ENCODE measurements at places on chromosomes 6 and 20.
A peak's percentile ranks its signal among the peaks of the same experiment; 100 is the strongest.

- DNase-seq: no peak
These were observed 20.4 kb downstream of the SIRPD start for GRCh38 chr20:1536893-1537730.

GRCh38 chr6:90402831-90403192 lies 106.2 kb upstream of the BACH2 start:
- no peak for DNase-seq

DNA sequence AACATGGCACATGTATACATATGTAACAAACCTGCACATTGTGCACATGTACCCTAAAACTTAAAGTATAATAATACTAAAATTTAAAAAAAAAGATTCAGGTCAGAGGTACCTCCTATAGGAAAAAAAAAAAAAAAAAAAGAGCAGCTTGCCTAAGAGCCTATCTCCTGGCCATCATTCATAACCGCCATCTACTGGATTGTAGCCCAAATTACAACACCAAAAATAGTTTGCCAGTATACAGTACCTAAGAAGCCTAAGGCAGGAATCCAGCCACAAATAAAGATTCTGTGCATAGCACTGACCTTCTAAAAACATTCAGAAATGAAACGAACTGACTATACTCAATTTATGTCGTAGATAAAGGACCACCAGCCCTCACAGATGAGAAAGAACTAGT lies 438.4 kb upstream of the ADGRB3 start:
- DNase-seq: peak; percentile 28

GRCh38 chr20:61189534-61189933 lies 62.5 kb upstream of the CDH4 start:
- no peak for DNase-seq

DNA sequence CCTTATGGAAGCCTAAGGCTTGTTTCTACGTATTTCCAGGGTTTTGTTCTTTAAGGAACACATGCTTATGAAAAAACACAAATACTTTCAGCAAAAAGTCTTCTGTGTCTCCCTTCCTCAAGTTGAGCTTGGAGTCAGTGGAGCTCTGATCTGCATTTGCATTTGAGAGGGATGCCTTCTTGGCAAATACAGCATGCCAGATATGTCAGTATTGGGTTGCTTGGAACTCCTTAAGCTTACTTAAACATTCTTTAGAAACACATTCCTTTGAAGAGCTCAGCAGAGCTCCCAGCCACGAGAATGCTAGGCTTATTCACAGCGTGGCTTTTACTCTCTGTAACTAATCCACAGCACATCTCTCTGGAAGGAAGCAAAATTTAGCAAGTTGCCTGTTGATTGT lies 68.3 kb downstream of the ANKRD6 start:
- DNase-seq: peak; percentile 68

- DNase-seq: no peak
These were observed 319.6 kb downstream of the FARS2 start for GRCh38 chr6:5580736-5581581.

- peak; percentile 98 for DNase-seq
These were observed 58.7 kb upstream of the TGM3 start for GRCh38 chr20:2237059-2237458.

- no peak for DNase-seq
These were observed 58.8 kb upstream of the CNKSR3 start for GRCh38 chr6:154569156-154569862.

GRCh38 chr6:15960740-15961634 lies 167.9 kb upstream of the MYLIP start:
- DNase-seq: peak; percentile 8

GRCh38 chr6:150403458-150404246 lies 34.8 kb downstream of the IYD start:
- DNase-seq: peak; percentile 98

DNA sequence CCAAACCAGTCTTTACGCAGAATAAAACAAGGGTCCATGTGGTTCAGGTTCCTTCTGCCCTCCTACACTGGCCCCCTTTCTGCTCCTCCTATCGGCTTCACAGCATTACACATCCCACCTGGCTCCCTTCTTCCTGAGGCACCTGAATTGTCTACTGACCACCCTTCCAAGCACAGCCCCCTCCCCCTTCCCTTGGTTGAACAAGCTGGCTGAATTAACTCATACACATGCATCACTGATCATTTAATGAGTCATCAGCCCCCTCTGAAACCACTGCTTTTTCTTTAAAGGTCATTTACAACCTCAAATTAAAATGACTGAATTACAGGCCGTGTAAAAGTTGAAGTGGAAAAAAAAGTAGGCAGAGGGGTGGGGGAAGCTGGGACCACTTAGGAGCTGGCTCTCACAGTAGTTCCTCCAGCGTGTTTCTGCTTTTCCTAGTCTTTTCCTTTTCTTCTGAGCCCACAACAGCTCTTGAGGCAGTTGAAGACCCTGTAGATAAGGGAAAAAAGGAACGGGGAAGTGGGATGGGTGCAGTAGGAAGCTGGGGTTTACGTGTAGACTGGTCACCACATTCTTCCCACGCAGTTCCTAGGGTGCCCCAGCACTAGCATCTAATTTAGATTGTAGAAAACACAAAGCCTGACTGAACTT lies 67.6 kb downstream of the FYN start:
- peak; percentile 67 for DNase-seq

DNA sequence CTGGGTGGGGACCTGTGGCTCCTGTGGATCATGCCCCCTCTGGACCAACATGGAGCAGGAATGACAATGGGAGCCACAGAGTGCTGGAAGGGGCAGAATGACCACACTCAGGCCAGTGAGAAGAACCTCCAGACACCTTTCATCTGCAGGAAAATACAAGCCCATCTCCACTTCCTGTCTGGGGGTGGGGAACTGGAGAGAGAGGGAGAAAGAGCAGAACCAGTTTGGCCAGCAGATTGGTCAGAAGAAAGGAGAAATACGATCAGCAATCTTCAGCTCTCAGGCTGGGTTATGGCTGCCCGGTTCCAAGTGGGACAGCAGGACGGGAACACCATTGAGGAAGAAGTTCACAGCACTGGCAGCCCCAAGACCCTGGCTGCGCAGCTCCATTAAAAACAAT lies 37.0 kb downstream of the BMP7 start:
- DNase-seq: no peak

DNA sequence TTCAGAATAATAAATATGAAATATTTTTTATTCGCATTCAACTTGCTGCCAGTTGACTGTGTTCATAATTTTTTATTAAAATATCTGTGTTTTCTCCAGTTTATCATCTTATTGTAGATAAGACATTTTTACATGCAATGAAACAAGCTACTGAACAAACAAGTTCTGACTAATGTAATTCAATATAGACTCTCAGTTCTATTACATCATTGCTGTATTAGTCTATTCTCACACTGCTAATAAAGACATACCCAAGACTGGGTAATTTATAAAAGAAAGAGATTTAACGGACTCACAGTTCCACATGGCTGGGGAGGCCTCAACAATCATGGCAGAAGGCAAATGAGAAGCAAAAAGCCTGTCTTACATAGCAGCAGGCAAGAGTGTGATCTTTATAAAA lies 1357.7 kb upstream of the CITED2 start:
- DNase-seq: no peak

- DNase-seq: no peak
These were observed 20.0 kb downstream of the CCN2 start for GRCh38 chr6:131931063-131931750.

GRCh38 chr6:113953346-113953745 lies 17.6 kb downstream of the HDAC2 start:
- peak; percentile 60 for DNase-seq

- no peak for DNase-seq
These were observed 8.8 kb downstream of the HSF2 start for GRCh38 chr6:122408240-122408639.

- DNase-seq: peak; percentile 85
These were observed 110.7 kb upstream of the ADGRF1 start for GRCh38 chr6:47152666-47153403.

DNA sequence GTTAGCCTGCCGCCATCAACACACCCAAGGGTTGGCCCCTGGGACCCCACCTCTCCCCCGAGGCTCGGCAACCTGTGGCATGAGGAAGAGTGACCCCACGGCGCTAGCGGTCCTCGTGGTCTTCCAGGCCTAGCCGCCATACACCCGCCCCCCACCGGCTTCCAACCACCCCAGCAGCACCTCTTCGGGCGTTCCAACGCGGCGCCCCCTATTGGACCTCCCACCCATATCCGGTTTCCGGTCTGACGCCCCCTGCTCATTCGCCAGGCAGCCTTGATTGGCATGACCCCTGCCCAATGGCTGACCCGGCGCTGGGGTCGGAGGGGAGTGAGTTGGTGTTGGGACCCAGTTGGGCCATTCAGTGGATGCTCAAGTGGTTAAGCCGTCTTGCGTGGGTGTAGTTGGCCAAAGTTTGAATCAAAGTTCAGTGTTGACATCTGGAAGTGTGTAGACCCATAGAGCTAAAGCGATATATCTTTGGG lies at the start of gene GNAS-AS1:
Gene GNAS-AS1 (minus strand): TSS at position 210 of the 482 bp plus-strand sequence.
- peak; percentile 95 for DNase-seq

- peak; percentile 1 for DNase-seq
These were observed 24.5 kb upstream of the PTCHD4 start for GRCh38 chr6:48135323-48136084.

- no peak for DNase-seq
These were observed 139.4 kb upstream of the ENPP5 start for GRCh38 chr6:46310196-46310595.

GRCh38 chr6:34174846-34175399 lies 29.0 kb upstream of the GRM4 start:
- no peak for DNase-seq

DNA sequence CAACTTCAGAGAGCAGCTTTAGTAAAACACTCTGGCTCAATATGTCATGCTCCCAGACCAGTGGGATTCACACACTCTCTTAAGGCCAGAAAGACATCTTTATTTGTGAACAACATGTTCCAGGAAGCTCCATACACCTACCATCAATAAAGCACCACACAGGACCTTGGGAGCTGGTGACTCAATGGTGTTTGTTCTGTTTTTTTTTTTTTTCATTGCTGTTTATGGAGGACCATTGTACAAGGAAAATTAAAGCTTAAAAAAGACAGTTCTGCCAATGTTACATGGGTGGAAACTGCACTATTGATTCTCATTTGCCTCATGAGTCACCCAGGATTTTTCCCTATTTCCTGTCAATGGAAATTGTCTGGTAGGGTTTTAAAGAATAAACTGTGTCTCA lies 36.3 kb upstream of the TENT5A start:
- DNase-seq: no peak

GRCh38 chr20:51318058-51318949 lies 224.2 kb downstream of the NFATC2 start:
- peak; percentile 50 for DNase-seq

DNA sequence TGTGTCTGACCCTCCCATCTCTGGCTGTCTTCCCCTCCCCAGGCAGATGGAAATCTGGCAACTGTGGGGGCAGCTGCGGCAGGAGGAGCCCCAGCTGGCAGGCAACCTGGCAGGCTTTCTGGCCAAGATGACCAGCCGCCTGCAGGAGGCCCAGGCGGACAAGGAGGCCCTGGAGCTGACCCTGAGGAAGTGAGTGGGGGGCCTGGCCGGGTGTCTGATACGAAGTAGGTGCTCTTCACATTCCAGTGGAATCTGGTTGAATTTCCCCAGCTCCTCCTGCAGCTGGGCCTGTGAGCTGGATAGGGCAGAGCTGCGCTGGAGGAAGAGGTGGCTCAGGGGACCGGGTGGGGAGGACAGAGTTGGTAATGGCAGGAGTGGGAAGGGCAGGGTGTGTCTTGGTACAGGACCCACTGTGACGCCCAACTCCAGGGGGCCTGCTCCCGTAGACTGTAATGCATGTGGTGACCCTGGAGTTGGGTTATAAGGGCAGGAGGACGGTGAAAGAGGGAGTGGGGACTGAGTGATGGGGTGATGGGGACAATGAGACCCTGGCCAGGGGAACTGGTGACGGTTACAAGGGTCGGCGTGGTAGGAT lies 19.7 kb downstream of the RAB44 start:
- DNase-seq: no peak

DNA sequence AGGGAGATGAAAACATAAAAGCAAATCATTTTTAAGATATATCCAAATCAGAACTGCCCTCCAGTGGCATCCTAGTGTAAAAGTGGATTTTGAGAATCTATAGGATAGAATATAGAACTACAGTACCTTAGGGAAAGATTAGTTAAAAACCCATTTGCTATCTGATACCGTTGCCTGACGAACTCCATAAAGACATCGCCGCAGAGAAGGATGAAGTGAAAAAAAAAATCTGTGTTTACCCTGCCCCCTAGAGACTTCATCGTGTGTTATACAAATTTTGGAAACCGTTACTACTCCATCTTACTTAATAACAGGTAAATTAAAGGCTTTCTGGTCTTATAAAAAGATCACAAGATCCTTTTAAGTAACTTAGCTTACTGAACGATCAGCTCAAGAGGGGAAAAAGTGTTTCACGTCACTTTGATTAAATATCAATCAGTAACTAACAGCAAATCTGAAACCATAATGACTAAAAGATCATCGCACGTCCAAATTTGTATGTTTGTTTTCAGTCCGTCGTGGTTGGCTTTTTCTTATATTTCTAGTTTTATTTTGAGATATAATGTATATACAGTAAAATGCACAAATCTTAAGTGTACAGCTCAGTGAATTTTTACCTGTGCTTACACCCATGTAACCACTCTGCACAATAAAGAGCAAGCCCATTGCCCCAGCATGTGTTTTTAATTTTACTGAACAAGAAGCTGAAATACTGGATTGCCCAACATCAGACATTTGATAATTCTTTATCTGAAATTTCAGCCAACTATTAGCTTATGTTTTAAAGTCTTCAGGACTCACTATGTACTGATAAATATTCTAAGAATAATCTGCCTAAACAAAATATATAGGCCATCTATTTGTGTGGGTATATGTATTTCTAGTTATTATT lies 881 bp upstream of the MCM3 start:
- no peak for DNase-seq

DNA sequence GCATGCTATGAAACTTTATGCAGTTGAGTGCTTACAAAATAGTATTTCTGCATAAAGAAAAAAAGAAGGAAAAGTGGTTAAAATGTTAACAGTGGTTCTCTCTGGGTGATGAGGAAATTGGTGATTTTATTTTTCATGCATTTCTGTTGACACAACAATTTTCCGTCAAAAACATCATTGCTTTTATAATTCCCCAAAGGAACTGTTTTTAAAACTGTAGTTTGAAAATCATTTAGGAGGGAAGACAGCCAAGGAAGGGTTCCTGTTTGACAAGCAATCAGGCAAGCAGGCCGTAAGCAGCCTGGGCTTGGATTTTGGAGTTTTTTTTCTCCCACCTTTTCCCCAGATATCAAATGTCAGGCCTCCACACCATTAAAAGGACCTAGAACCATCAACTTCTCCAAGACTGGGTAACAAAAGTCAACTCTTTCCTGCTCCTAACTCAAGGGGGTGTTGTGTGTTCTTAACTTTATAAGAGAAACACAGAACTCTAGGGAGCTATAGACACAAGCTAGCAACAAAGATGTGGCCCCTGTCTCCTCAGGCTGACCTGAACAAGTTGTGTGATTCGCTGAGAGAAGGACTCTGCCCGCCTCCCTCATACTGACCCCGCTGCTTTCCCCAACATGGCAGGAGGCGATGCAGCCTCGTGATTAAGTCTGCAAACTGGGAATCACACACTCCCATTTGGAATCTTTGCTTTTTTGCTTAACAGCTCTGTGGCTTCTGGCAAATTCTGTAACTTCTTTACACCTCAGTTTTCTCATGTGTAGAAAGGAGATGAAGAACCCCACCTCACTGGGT lies 146.6 kb downstream of the BCAS1 start:
- no peak for DNase-seq
